Activated naive CD8-positive, alpha-beta T cell treated with anti-CD3 and anti-CD28 coated beads, Interleukin-2, amount 50 U/mL, for 16 hours (primary cell): ENCODE measurements at places on chromosomes 16 and 17.

DNA sequence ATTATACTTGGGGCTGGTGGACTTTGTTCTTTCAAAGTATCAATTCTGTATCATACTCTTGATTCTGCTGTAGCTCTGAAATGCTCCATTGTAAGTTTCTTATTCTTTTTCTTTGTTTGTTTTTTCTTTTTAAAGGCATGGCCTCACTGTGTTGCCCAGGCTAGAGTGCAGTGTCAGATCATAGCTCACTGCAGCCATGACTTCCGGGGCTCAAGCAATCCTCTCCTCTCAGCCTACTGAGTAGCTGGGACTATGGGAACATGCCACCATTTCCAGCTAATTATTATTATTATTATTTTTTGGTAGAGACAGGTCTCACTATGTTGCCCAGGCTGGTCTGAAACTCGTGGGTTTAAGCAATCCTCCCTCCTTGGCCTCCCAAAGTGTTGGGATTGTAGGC is 38.9 kb upstream of the METTL9 start:
- DNase-seq, result no peak

DNA sequence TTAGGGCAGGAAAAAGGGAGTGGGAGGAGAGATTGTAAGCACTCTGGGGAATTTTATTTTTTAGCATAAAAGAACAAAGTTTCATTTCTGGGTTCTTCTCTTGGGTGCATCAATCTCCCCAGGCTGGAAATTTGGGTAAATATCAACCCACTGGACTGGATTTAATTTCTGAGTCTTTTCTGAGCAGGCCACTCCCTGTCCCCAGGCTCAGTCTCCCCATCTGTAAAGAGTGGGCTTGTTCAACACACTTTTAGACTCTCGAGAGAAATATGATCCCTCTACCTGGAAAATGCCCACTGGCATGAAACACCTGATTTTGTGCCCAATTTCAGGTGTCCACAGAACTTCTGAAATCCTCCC is 617 bp upstream of the VTN start:
- no peak for DNase-seq

DNA sequence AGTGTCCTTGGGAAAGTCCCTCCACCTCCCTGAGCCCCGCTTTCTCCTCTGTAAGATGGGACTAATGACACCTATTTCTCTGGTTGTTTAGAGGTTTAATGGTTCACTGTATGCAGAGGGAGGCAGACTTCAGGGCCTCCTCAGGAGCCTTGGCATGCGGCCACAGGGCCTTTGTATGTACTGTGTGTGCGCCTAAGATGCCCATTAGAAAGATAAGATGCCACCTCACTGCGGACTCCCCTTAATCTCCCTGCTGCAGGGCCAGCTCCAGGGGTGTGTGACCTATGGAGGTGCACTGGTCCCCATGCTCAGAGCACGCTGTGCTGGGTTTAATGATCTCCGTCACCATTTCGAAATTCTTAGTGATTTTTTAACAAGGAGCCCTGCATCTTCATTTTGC is 59.3 kb downstream of the TMEM235 start:
- no peak for DNase-seq

- no peak for DNase-seq
These were observed 1.9 kb downstream of the EVPLL start for GRCh38 chr17:18379246-18380146.

GRCh38 chr17:73342050-73342522 is 30.3 kb upstream of the CDC42EP4 start:
- DNase-seq, result no peak
